ENCODE measurements at places on chromosomes 11 and 22.

- no peak for DNase-seq
Observed at GRCh38 chr11:61545341-61545740, 35.5 kb downstream of the SYT7 start.

- no peak for DNase-seq
Observed at GRCh38 chr11:71098776-71099175, 153.6 kb downstream of the SHANK2 start.

GRCh38 chr11:122861631-122862030 is 20.9 kb upstream of the JHY start:
- no peak for DNase-seq

- DNase-seq, result no peak
Observed at GRCh38 chr11:36976741-36977140, 378.7 kb upstream of the RAG2 start.

- peak; percentile 76 for DNase-seq
Observed at GRCh38 chr11:47967577-47968525, 12.5 kb upstream of the PTPRJ start.

DNA sequence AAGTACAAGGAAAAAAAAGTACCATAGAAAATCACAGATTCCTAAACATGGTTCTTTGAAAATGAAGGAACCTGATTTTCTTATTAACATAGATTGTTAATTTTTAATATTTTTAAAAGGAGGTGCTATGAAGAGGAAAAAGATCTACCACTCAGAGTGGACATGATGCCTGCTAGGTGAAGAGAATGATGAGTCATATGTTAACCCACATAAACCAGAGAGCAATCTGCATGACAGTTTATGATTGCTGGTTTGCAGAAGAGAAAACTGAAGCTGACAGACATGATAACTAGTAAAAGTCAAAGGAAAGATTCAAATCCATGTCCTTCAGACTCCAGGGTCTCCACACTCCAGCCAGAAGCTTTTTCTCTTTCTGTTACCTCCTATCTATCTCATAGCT is 1231.7 kb downstream of the LRRC4C start:
- DNase-seq, result no peak

DNA sequence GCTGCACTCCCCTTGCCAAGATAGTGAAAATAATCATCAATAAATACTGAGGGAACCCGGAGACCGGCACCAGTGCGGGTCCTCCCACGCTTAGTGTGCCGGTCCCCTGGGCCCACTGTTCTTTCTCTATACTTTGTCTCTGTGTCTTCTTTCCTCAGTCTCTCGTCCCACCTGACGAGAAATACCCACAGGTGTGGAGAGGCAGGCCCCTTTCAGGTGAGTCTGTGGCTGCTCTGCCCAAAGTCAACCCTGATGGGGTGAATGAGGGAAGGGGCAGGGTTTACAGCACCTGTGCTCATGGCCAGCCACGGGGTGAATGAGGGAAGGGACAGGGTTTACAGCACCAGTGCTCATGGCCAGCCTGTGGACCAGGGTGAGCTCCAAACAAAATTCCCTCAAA is 4.7 kb downstream of the BET1L start:
- no peak for DNase-seq

DNA sequence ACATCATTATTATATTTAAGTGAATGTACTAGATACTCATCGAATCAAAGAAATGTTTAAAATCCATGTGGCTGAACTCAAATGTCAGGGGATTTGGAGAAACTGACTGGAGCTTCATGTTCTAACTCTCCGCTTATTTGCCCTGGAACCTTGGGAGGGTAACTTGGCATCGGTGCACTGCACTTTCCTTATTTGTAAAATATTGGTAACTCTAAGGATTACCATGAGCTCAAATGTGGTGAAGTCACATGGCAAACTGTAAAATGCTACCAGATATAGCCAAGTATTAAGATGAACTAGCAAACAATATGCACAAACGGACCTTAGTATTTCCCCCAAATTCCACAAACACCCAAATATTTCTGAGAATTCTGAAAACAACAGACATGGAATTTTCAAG is 75.6 kb downstream of the ETS1 start:
- no peak for DNase-seq

- no peak for DNase-seq
Observed at GRCh38 chr11:2213384-2213842, 41.8 kb upstream of the TH start.

GRCh38 chr11:110761991-110762390 is 49.8 kb upstream of the ARHGAP20 start:
- no peak for DNase-seq

- DNase-seq, result no peak
Observed at GRCh38 chr11:9839550-9839949, 175.7 kb downstream of the SWAP70 start.

DNA sequence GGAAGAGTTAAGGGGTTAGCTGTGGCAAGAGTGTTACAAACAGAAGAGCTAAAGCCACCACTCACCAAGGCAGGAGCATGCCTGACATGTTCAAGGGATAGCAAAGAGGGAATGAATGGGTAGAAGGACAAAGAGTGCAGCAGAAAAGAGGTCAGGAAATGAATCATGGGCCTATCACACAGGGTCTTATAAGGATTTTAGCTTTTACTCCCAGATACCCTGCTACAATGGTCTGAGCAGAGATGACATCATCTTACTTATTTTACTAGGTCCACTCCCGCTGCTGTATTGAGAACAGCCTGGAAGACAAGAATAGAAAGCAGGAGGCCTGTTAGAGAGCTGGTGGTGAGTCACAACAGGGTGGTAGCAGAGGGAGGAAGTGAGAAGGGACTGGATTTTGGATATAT is 9.8 kb downstream of the TRAF6 start:
- DNase-seq, result peak; percentile 94

DNA sequence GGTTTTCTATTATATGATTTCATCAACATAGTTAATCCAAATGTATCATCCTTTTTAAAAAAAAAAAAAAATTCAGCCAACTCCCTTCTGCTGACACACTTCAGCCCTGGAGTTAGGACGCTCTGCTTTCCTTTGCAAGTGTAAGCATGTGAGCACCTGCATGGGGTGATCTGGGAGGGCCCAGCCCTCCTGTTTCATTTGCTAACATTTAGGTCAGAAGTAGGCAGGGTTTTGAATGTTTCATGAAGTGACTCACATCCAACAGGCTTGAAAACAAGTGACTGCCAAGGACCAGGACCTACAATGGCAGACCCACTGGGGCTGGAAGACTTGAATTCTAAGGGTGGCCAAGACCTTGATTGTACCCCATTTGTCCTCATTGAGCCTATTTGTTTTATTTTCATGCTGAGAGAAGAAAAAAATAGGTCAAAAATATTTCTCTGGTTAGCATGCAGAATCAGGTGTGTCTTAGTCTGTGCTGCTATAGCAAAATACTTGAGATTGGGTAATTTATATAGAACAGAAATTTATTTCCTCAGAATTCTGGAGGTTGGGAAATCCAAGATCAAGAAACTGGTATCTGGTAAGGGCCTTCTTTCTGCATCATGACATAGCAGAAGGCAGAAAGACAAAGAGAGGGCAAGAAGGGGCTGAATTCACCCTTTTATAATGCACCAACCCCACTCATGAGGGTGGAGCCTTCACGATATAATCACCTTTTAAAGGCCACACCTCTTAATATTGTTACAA is 137.6 kb downstream of the CD44 start:
- DNase-seq, result no peak

DNA sequence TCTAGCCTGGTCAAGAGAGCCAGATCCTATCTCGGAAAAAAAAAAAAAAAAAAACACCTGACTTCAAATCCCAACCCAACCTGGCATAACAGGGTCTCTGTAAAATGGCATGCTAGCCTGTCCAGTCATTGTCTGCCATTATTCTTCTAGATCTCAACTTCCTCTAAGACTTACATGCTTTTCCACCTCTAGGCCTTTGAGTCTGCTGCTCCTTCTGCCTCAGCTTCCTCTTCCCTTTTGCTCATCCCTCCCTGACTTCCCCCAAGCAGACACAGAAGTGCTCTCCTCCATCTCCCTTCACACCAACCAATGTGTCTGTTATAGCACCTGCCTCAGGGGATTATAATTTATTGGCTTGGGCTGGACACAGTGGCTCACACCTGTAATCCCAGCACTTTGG is 7.8 kb downstream of the STK33 start:
- no peak for DNase-seq

DNA sequence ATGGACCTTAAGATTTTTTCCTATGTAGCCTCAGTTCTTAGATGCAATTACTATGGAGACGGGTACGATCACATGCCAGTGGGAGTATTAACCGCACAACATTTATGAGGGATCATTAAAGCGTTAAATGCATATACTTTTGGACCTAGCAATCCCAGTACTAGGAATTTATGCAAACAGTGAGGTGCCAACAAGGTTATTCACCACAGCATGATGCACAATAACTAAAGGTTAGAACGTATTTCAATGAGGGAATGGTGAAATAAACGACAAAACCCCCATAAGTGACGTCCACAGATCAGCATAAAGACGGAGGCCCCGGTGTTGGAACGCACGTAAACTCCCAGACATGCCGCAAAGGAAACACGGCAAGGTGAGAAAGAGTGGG is 539 bp downstream of the SIRT3 start:
- DNase-seq, result peak; percentile 18

GRCh38 chr11:10272132-10272531 is 21.9 kb downstream of the SBF2 start:
- DNase-seq, result no peak

DNA sequence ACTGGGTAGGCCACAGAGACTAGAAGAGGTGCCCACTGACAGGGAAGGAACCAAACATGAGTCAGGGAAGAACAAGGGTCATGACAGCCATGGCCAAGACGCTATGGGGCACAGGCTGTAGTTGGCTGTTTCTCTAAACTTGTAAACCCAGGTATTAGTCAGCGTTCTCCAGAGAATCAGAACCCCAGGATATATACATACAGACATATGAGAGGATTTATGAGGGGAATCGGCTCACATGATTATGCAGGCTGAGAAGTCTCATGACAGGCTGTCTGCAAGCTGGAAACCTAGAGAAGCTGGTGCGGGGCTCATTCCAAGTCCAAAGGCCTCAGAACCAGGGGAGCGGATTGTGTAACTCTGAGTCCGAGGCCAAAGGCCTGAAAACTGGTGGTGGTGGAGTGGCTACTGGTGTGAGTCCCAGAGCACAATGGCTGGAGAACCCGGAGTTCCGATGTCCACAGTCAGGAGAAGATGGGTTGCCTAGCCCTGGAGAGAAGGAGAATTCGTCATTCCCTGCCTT is 29.7 kb upstream of the CD81 start:
- no peak for DNase-seq

- no peak for DNase-seq
Observed at GRCh38 chr11:62708793-62709192, 1.3 kb downstream of the GNG3 start.

DNA sequence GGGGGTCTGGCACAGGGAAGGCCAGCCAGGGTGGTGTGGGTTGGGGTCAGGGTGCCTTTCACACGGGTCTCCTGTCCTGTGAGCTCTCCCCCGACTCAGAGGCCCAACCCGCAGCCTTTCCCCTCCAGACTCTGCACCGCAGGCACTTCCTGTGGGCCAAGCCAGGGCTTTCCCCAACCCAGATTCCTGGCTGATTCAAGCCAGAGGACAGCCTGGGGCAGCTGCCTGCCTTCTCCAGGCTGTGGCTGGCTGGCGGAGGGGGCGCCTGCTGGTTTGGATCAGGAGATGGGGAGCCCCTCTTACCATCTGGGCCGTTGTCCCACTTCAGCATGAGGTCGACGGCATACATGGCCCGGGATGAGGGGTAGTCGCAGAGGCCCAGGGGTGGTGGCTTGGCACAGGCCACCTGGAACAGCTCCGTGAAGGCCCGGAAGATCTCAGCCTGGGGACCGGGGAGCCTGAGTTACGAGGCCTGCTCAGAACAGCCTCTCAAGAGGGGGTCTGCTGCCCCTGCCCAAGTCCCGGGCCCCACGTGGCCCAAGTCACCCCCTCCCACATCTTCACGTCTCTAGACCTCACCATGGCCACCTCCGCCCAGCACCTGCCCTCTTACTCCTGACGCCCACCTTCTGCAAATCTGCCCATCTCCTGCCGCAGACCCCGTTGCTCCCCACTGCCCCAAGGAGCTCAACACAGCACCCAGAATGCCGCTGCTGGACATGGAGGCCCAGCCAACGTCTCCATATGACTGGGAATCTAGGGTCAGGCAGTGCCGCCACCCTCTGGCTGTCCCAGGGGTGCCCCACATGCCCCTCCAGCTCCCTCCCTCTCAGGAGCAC is 17.3 kb downstream of the TSPO start:
- DNase-seq, result peak; percentile 34

DNA sequence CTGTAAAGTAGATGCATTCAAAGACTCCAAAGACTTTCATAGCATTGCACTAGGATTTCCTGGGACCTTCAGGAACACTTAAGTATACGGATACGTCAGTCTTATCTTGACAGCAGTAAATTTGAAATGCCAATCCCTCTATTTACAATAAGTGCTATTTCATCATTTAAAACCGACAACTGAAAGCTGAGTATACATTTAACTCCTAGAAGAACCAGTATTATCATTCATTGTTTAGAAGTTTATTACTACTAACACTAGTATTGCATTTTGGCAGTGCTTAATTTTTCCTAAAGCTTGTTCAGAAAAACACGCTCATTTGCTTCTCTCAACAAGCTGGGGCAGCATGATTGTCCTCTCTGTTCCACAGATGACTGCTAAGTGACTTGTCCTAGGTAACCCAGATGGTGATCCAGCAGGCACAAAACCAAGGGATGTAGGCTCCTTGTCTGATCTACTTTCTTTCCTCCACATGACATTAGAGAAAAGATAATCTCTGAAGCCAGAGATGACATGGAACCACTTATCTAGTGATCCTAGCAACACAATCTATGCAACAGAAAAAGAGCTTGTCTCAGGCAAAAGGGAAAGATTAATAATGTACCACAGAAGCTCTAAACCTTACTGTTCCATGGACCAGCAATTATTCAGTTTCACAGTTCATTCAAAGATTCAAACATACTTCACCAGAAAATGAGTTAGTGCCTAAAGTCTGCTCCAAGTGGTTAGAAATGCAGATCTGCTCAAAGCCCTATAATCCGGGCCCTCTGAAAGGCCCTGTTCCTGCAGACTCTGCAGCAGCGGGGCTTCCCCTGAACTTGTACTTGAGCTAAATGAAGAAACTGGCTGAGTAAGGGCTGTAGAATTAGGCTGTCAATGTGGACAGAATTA is 5.2 kb downstream of the MAML2 start:
- peak; percentile 52 for DNase-seq

DNA sequence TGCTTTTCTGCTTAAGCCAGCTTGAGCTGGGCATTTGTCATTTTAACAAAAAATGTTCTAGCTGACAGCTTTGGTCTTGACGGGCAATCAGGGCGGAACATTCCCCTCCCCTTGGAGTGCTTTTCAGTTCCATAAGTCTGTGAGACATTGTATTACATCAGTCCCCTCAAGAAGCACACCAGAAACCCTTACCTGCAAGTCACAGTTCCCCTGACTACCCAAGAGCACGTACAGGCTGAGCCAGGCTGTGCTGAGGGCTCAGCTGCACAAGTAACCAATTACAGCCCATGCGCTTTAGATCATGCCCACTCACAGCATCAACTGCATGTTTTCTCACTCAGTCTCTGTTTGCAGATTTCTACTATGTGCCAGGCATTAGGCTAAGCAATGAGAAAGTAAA is 19.1 kb downstream of the HIRA start:
- no peak for DNase-seq

DNA sequence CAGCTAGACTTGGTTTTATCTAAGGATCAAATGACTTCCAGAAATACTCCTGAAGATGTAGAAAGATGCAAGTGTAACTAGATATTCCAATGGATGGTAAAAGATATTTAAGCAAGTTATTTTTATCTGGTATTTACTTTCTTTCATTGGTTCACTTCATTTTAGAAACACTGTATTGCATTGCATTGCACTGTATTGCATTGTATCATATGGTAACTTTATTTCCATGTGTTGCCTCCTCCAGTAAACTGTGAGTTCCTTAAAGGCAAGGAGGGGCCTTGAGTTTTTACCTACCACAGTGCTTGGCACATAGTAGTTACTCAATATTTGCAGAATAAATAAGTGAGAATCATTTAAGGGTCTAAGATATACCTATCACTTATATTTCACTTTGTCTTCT is 31.8 kb upstream of the FLI1 start:
- DNase-seq, result no peak
